ENCODE measurements at places on chromosomes 12 and 14. TPM values are rescaled to one million over a fixed set of nuclear protein-coding genes. Genes with fewer than 3 reads are reported as not detected.

DNA sequence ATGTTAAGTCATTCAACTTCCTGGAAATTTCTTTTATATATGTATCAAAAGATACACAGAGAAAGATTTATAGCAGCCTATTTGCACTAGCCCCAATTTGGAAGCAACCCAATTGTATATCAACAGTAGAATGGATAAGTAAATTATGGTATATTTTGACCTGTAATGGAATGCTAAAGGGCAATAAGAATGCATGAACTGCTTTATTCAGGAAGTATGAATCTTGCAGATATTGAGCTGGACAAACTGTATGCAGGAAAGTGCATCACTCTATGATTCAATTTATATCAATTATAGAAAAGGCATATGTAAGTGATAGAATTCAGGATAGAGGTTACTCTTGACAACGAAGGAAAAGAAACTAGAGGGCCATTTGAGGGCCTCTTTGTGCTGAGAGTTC lies 913.1 kb upstream of the FBXO33 start:
- no peaks in the 10 kb centered on the region for H3K4me1 ChIP-seq
- H3K27me3 ChIP-seq: no peaks in the 10 kb centered on the region
- no peak for DNase-seq
- no peaks in the 10 kb centered on the region for H3K36me3 ChIP-seq

DNA sequence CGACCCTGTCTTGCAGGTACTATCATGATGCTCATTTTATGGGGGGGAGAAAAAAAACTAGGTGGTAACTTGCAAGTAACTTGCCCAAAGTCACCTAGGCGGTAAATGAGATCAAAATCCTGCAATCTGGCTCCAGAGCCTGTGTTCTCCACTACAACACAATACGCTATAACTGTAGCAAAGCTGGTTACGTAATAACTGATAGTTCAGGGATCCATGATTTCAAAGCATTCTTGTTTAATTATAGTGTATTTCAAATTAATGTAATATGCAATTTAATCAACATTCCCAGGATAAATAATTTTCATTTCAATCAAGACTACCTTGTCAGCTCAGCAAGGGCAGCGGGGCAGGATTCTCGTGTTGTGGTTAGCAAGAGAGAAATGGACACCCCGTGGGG lies 31.7 kb downstream of the BBS10 start:
- H3K4me3 ChIP-seq: no peak overlapping the region
- H3K36me3 ChIP-seq: no peaks in the 10 kb centered on the region
- H3K27me3 ChIP-seq: no peaks in the 10 kb centered on the region
- H3K27ac ChIP-seq: no peak overlapping the region
- H3K4me1 ChIP-seq: no peaks in the 10 kb centered on the region

DNA sequence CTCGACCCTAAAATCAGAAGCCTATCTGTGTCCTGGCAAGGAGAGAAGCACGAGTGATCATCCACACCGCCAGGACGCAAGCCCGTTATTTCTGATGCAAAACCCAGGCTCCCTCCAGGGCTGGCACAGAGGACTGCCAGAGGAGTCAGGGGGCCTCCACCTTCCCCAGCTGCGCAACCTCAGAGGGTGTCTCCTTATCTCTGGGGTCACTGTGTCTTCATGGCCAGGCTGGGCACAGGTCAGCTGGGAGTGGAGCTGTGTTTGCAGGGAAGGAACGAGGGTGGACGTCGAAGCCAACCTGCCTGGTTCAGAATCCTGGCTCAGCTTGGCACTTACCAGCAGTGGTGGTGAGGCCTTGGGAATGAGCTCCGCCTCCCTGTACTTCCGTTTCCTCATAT lies 12.0 kb upstream of the SERPINA3 start:
- peak overlapping the region; percentile 69 for H3K27ac ChIP-seq
- no peak overlapping the region for H3K4me3 ChIP-seq
- no peaks in the 10 kb centered on the region for H3K27me3 ChIP-seq
- no peaks in the 10 kb centered on the region for H3K4me1 ChIP-seq
- H3K36me3 ChIP-seq: no peaks in the 10 kb centered on the region
- DNase-seq: no peak

DNA sequence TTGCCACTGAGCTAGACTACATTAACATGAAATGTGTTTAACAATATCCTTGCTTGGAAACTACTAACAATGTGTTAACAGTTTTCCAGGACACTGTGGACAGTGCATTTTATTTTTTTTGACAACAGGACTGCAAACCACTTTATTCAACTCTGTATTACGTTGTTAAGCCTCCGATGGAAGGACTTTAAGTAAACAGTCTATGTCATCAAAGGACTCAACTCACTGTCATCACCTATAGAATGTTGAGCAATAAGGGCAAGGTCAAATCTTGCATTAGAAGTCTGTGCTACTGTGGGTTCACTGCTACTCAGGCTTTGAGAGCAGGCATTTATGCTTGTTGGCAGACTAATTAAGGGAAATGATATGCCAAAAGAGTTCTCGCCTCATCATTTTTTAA lies 483.7 kb downstream of the FLRT2 start:
- H3K4me3 ChIP-seq: no peak overlapping the region
- no peaks in the 10 kb centered on the region for H3K36me3 ChIP-seq
- no peak overlapping the region for H3K27ac ChIP-seq
- no peaks in the 10 kb centered on the region for H3K27me3 ChIP-seq
- no peaks in the 10 kb centered on the region for H3K4me1 ChIP-seq

GRCh38 chr12:110039085-110039807 lies 9.1 kb downstream of the C12orf76 start:
- H3K27ac ChIP-seq: peak overlapping the region; percentile 95
- H3K36me3 ChIP-seq: no peaks in the 10 kb centered on the region

DNA sequence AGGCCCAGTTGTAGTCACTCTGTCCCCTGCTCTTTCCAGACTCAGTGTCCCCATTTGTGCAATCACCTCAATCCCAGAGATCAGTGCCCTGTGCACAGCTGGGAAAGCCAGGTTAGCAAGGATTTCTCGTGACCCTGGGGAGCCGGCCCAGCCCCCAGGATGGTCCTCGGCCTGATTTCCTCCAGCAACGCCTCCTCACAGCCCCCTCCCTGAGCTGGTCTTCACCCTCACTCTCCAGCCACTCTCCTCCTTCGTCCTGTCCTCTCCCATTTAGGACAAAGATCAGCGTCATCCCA lies 194.8 kb upstream of the C14orf180 start:
- H3K27ac ChIP-seq: no peak overlapping the region
- H3K27me3 ChIP-seq: peaks cover 100% of the 10 kb centered on the region
- no peak overlapping the region for H3K4me3 ChIP-seq
- DNase-seq: no peak
- H3K36me3 ChIP-seq: no peaks in the 10 kb centered on the region

GRCh38 chr12:44285321-44285960 lies 449.6 kb downstream of the TMEM117 start:
- H3K36me3 ChIP-seq: no peaks in the 10 kb centered on the region
- no peak overlapping the region for H3K4me3 ChIP-seq

DNA sequence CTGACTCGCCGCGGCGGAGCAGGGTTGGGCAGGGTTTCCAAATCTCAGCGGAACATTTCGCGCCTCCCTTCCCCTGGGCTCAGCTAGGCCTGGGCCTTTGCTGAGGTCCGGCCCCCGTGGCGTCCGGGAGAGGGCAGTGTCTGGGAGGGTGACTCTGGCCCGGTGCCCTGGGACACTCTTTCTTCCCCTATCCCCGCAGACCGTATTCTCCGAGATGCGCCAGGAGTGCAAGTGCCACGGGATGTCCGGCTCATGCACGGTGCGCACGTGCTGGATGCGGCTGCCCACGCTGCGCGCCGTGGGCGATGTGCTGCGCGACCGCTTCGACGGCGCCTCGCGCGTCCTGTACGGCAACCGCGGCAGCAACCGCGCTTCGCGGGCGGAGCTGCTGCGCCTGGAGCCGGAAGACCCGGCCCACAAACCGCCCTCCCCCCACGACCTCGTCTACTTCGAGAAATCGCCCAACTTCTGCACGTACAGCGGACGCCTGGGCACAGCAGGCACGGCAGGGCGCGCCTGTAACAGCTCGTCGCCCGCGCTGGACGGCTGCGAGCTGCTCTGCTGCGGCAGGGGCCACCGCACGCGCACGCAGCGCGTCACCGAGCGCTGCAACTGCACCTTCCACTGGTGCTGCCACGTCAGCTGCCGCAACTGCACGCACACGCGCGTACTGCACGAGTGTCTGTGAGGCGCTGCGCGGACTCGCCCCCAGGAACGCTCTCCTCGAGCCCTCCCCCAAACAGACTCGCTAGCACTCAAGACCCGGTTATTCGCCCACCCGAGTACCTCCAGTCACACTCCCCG lies 3.0 kb downstream of the WNT1 start:
- DNase-seq: no peak
- H3K4me1 ChIP-seq: no peaks in the 10 kb centered on the region
- no peaks in the 10 kb centered on the region for H3K36me3 ChIP-seq
- H3K27ac ChIP-seq: no peak overlapping the region

GRCh38 chr14:33475623-33476022 lies 475.3 kb downstream of the EGLN3 start:
- peak; percentile 46 for DNase-seq
- H3K27me3 ChIP-seq: no peaks in the 10 kb centered on the region
- H3K27ac ChIP-seq: no peak overlapping the region
- H3K4me1 ChIP-seq: peaks cover 11% of the 10 kb centered on the region
- H3K36me3 ChIP-seq: no peaks in the 10 kb centered on the region

DNA sequence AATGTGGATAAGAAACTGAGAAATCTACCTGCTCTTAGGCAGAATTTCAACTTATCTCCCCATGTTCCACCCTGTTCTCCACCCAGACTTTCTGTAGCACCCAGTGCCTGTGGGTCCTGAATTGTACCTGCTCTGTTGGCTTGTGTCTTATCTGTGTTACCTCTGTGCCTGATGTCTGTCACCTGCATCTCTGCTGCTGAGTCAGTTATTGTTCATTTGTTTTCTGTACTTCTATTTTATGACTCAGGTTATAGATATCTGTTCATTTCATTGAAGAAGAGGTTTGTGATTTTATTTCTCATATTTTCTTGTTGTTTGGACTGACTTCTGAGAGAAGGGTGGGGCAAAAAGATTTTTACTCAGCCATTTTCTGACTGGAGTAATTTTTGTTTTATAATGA lies 11.7 kb downstream of the SOCS4 start:
- peaks cover 19% of the 10 kb centered on the region for H3K4me1 ChIP-seq
- H3K27me3 ChIP-seq: no peaks in the 10 kb centered on the region
- H3K36me3 ChIP-seq: peaks cover 21% of the 10 kb centered on the region
- H3K4me3 ChIP-seq: no peak overlapping the region

The RTL1 gene
- not detected for total RNA-seq

The FAM186B gene
- total RNA-seq: 1.7 TPM

The OTUB2 gene
- 0.55 TPM for total RNA-seq

The MANSC4 gene
- total RNA-seq: not detected

The RFX4 gene
- not detected for total RNA-seq

The SLC7A8 gene
- total RNA-seq: 2.0 TPM

All from PC-9 (cell line).